T-helper 2 cell (primary cell): ENCODE measurements at places on chromosomes 3 and 15.

DNA sequence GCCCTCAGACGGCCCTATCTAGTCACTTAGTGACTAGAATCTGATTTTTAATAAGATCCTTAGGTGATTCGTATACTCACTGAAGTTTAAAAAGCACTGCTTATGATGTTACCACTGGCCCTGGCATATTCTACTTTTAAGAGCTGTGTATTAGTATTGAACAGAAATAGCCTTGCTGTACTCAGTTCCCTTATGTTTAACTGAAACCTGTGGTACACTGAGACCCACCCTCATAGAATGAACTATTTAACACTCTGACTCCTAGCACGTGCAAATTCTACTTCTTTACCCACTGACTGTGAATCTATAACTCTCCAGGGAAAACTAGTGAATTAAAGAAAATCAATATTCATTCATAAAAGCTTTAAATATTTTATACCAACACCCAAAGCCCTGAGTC, 108.9 kb downstream of the CCNL1 start:
- no peak for DNase-seq

DNA sequence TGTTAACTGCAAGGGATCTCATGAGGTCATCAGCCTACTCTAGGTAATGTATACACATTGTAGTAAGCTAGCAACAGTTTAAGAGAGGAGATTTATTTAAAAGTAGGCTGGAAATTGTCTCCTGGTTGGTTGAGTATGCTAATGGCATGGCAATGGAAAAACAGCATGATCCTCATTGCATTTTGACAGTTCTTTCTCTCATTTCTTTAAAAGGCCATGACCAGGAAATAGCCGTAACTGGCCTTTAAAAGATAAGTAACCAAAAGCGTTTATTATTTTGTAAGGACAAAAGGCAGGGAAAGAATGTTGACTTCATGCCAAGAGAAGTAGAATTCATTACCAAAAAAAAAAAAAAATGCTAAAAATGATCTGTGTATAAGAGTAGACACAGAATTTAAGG, 310.3 kb downstream of the FGF12 start:
- DNase-seq: no peak

GRCh38 chr3:27458929-27459328, 25.3 kb downstream of the SLC4A7 start:
- DNase-seq: no peak

DNA sequence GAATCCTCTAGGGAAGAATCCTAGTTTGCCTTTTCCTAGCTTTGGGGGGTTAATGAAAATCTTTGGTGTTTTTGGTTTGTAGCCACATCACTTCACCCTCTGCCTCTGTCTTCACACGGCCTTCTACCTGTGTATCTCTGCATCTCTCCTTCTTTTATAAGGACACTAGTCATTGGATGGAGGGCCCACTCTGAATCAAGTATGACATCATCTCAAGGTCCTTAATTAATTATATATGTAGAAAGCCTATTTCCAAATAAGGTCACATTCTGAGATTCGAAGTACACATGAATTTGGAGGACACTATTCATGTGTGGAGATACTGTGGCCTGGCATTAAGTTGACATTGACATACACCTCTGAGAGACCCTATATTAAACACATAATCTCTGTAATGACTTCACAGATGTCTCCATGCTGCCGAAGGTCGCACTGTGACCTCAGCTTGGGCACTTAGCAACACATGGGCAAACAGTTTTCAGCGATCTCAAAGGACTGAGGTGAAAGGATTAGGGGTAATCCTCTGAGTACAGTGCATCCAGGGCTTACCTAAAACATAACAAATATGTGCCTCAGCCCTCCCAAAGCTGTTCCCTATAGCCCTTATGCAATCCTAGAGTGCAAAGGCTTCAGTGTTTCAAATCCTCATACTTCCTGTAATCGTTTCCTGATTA, 446.0 kb downstream of the FGF12 start:
- DNase-seq: no peak

- DNase-seq: no peak
Observed at GRCh38 chr15:62539236-62539635, 374.2 kb upstream of the C2CD4B start.

GRCh38 chr3:109900783-109901182, 563.4 kb upstream of the DPPA4 start:
- DNase-seq: no peak

DNA sequence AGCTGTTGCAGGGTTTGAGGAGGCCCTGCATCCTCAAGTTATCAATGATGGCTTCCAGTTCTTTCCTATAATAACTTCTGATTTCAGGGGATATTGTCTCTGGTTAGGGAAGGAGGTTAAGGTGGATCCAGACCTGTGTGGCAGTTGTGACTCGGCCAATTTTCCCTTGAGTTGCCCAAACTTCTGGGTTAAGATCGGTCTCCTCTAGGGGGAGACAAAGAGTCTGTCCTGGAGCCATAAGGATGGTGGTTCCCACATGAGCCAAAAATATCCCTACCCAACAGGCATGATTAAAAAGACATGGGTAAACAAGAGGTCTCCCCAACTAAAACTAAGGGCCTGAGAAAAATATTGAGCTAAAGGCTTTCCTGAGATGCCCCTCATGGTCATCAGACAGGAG, 227.5 kb upstream of the MDFIC2 start:
- no peak for DNase-seq

DNA sequence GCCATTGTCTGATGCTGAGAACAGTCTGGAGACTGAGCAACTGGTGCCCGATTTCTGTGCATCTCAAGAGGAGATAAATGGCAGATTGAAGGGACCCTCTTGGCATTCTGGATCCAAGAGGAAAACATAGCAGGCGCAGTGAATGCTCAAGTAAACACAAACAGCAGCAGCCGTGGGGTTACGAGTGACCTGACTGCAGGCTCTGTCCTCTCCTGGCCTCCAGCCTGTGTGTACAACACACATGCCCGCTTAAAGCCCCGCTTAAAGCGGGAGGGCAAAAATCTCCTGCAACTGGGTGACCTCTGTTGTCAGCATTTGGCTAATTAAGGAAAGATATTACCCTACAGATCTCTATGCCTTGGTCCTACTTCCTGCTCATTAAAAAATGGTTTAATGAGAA, 120.5 kb downstream of the GREM1 start:
- no peak for DNase-seq

- DNase-seq: no peak
Observed at GRCh38 chr3:37814547-37814946, 47.1 kb upstream of the CTDSPL start.

DNA sequence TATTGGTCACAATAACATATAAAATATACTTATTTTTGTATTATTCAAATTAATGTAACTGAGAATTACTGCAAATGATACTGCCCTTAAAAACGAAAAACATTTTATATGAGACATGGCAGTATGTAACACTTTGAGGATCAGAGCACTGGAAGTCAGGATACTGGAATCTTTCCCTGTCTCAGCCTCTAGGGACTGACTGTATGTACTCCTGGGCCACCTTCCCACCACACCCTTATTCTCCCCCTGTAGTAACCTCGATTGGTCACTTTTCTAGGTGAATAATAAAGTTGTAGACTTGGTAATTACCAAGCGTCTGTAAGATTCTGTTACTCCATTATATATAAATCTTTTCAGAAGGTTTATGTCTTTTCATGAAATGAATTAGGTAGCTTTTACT, 43.0 kb downstream of the LRRC49 start:
- no peak for DNase-seq

DNA sequence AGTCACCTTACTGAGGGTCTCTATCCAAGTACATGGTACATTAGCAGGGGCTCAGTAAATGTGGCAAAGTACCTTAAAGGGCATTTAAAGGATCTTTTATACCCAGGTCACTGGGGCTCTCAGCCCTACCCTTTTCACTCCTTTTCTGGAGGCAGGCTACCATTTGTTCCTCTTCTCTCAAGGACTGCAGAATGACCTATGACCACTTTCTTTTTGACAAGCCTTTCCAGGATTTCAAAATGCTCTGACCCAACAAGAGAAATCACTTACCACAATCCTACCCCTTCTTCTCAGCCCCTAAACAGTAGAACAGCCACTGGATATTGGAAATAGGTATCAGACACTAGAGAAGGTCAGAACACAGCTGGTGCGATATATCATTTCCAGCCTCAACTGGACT, 221.8 kb upstream of the TPRG1 start:
- no peak for DNase-seq

DNA sequence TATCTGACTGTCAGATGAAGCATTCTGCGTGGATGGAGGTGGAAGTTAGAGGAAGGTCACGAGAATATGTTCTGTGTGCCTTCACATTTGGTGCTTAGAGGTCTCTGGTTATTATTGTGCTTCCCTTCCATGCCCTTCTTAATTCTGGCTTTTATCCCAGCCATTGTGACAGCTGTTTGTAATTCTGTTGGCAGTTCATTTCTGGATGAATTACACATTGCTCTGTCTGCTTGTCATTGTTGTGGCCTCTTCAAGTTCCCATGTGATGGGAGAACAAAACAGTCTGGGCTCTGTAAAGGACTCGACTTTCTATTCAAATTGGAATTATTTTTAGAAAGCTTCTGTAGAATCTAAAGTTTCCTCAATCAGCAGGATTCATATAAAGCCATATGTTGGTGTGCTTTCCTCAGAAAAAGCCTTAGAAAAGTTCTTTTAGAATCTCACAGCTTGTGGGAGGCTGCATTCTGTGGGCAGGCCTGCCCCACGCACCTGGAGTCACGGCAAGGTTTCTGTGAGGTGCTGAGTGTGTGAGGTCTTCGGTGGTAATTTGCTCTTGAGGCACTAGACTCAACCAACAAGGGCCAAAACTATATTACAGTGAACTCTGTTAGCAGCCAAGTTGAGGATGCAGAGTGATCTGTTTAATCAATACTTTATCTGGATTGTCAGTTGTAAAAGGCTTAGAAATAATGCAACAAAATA, 397.4 kb upstream of the AZI2 start:
- DNase-seq: no peak

GRCh38 chr15:32967521-32967920, 227.0 kb downstream of the FMN1 start:
- no peak for DNase-seq

DNA sequence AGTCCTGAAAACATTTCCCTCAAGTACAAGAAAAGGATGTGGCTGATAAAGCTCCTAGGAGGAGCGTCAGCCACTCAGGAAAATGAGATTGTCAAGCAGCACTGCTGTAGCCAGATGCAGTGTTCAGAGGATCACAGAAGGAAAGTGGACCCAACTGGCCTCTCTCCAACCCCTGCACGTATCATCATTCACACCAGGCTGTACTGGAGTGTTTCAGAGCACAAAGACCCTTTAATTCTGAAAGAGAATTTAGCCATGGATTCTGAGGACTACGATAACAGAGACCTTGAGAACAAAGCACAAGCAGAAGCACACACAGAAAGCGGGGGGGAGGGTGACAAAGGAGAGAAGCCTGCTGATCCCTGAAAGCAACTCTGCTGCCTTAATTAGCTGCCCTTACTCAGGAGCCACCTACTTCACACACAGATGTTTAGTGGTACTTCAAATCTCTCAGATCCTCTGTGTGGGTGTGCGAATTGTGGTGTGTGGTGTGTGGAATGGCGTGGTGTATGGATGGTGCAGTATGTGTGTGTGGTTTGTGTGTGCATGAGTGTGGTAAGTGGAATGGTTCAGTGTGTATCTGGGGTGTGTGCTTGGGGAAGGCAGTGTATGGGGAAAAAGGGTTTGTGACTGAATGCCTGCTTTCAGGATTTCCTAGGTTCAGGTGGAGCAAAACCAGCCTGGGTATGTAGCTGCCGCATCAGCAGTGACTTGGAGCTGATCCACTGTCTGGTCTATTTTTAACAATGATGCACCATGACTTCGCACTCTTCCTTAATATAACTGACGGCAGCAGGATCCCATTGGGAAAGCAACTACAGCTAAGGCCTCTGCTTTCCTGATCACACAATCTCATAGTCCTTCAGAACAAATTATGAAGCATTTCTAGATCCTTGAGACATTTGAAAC, 192.5 kb downstream of the RSL24D1 start:
- no peak for DNase-seq

- peak; percentile 30 for DNase-seq
Observed at GRCh38 chr15:90097475-90097874, 4.8 kb downstream of the IDH2 start.

- DNase-seq: no peak
Observed at GRCh38 chr15:90930861-90931574, 1.3 kb downstream of the HDDC3 start.

- no peak for DNase-seq
Observed at GRCh38 chr3:48697952-48698351, 12.2 kb upstream of the NCKIPSD start.

- peak; percentile 56 for DNase-seq
Observed at GRCh38 chr3:27900316-27900715, 178.2 kb upstream of the EOMES start.
